ENCODE measurements at places on chromosomes 7 and 10.

- no peak for DNase-seq
Observed at GRCh38 chr7:46191776-46192175, 270.7 kb upstream of the IGFBP3 start.

DNA sequence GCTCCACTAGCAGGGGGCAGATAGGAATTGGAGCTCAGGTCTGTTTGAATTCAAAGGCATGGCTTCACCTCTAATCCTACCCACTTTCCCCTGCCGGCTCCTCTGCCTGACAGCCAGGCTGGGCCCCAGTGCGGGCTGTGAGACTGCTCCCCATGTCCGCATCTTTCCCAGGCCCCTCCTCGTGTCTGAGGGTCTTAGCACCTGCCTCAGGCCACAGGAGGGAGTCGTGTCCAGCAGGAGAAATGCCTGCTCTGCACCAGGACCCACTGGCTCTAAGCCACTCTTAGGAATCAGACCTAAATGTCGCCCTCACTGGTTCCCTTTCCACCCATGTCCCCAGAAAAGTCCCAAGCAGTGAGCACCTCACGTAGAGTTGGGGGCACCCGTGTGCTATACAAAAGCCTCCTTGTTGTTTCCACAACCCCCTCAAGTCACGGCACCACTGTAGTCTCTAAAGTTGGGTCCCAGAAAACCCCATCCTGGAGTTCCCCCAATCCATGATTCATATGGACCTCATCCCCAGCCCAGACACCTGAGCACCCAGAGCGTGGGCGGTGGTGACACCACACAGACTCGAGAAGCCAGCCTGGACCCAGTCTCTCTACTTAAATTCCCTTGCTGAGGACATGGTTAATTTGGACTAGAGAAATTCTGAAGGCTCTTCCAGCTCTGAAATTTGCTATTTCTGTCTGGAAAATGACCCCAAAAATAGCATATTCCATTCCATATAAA, 466.4 kb upstream of the ZMIZ1 start:
- peak; percentile 34 for DNase-seq

DNA sequence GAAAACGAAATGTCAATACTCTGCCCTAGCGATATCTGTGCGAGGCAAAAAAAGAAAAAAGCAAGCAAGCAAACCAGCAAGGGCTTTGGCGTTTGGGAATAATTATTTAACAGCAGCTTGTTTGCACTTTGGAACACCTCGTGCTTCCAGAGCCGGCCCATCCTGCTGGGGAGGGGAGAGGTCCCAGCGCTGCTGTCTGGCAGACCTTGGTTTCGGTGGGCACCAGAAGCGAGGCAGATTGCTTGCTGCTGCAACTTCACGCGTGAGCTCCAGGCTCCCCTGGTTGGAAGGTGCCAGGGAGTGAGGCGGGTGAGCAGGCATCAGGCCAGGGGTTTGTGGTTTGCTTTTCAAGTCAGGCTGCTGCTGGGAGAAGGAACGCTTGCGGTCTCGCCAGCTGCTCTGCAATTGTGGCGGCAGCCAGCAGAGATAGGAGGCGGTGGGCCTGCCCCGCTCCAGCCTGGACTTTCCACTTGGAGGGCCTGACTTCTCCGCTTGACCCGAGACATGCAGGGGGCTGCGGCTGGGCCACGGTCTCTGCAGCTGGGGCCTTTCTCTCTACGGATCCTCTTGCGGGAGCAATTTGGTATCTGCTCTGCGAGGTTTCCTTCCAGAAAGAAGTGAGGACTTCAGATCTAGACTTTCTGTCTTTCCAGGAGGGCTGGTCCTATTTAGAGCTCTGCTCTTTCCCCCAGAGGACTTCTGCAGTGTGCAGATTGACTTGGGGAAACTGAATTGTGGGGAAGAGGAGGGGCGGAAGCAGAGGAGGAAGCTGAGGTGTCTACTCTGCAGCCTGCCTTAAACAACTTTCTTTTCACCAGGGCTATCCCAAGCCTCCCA, 131.4 kb downstream of the PRPF18 start:
- peak; percentile 12 for DNase-seq

DNA sequence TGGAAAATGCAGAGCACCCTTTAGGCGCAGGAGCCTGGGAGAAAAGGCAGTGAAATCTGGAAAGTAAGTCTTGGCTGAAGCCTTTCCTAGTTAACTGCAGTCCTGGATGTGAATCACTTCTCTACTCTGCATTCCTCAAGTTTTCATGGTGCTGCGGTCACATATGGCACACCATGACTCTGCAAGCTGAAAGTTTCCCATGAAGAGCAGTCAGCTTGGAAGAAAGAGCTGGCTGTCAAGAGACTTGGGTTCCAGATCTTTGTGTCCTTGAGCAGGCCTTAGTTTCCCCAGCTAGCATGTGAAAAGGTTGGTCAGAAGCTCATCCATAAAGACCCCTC, 548.3 kb downstream of the SORCS3 start:
- DNase-seq: no peak

- no peak for DNase-seq
Observed at GRCh38 chr7:105496521-105496920, 25.6 kb downstream of the PUS7 start.

DNA sequence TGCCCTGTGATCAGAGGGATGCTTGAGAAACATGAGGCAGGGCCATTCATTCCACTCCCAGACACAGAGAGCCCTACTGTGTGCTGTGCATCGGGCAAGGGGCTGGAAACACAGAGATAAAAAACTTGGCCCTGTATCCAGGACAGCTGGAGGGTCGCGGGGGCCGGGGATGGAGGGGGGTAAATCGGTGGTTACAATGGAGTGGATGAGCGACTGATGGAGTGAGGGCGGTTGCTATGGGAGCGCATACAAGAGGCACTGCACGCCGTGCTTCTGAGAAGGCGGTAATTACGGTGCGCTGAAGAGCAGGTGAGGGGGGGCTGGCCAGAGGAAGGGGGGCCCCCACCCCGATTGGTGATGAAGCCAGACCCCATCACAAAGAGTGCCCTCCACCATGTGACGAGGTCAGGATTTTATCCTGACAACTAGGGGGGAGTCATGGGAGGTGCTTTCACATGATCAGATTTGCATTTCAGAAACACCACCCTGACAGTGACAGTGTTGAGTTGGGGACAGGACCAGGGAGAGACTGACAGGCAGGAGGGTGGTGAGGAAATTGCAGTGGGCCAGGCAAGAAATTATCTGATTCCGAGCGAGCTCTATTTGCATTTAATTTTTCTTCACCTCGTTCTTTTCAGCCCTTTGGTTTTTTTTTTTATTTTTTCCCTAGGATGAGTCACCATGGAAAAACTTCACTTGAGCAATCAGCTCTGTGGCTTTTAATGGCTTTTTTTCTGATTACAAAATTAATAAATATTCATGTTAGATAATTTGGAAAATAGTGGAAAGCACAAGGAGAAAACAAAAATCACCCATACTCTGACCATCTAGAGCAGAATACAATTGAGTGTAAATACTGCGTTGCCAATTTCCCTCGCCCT, 7.8 kb downstream of the CPA5 start:
- DNase-seq: no peak

DNA sequence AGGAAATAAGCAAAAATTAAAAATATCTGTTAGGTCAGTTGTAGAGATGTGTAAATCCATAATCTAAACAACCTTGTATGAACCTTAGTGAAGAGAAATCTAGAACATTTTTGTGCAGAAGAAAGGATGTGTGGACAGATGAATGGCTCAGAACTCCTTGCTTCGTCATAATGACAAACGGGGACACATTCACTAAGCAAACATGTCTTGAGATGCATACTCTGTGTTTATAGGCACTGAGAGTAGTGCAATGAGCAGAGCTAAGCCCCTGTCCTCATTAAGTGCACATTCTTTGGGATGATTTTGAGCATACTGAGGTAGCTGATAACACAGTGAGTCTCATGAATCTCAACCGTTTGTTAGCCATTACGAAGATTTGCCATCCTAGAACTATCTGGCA, 360.6 kb upstream of the ANKRD30A start:
- no peak for DNase-seq

- DNase-seq: no peak
Observed at GRCh38 chr10:27380929-27381358, 123.2 kb upstream of the RAB18 start.

DNA sequence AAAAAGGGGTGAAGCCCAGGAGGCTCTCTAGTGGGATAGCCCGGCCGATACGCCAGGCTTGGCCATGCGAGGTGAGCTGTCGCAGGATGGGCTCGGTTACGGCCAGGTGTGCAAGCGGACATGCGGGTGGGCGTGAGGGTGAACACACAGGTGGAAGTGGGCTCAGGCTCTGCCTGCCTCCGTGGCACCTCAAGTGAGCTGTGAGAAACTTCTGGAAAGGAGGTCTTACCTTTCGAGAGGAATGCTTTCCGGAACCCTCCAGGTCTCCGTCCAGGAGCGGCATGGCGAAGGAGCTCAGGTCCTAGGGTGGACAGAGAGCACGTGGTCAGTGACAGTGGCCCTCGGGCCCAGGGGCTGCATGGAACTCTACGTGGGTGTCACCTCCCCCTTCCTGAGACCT, 90.7 kb downstream of the PRKAG2 start:
- no peak for DNase-seq

DNA sequence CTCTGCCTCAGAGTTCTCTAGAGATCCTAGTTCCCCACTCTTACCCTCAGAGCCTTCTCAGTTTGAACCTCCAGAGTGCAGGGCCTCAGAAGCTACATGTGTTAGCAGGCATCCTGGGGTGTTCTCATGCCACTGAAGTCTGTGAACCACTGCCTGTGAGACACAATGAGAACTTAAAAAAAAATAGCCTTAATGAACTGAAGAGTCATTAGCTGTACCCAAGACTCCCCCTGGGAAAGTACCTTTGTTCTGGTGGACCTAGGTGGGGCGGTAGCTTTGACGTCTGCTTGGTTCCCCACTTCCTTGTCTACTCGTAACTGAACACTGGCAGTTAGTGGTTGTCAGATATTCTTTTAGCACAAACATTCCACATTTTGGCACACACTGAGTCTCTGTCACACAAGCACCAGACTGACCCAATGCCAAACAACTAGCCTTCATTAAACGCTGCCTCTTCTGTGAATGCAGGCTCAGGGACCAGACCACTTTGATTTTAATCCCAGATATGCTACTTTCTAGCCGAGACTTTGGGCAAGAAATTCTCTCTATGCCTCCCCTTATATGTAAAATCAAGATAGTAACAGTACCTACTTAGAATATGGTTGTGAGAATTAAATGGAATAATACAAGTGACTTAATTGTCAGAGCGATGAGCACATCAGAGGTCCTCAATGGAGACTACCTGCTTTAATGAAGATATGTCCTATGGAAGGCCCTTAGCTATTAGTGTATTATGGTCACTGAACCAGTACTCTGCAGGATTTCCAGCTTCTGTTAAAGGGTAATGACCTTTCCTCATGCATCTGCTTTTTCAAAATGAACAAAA, 75.3 kb upstream of the CC2D2B start:
- no peak for DNase-seq

DNA sequence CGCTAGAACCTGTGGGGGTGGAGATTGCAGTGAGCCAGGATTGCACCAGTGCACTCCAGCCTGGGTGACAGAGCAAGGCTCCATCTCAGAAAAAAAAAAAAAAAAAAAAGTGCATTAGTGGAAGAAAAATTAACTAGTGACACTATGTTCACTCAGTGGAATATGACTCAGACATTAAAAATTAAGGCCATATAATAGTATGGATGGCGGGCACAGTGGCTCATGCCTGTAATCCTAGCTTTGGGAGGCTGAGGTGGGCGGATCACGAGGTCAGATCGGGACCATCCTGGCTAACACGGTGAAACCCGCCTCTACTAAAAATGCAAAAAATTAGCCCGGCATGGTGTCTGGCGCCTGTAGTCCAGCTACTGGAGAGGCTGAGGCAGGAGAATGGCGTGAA, 3.4 kb downstream of the PHYH start:
- no peak for DNase-seq
